IgD-negative memory B cell (primary cell): ENCODE measurements at places on chromosomes 12 and 14. TPM values are rescaled to one million over a fixed set of nuclear protein-coding genes. Genes with fewer than 3 reads are reported as not detected.

The RERGL gene
- polyA plus RNA-seq: not detected

The POTEG gene
- not detected for polyA plus RNA-seq

The RNU4-1 gene
- polyA plus RNA-seq: not detected

The PMCH gene
- polyA plus RNA-seq: not detected
